Neural crest cell (in vitro differentiated cells): ENCODE measurements at places on chromosomes 5 and 9. TPM values are rescaled to one million over a fixed set of nuclear protein-coding genes. Genes with fewer than 3 reads are reported as not detected.
A peak's percentile ranks its signal among the peaks of the same experiment; 100 is the strongest.

Gene GADD45G
- 11.9 and 13.3 TPM in 2 replicates for total RNA-seq

- H3K27ac ChIP-seq: no peak overlapping the region
- peak overlapping the region; percentile 76 for H3K4me3 ChIP-seq
- peak; percentile 4 for DNase-seq
- peaks cover 27% of the 10 kb centered on the region for H3K4me1 ChIP-seq
- no peaks in the 10 kb centered on the region for H3K36me3 ChIP-seq
These were observed 5.1 kb upstream of the ELAVL2 start for GRCh38 chr9:23830929-23831730.

DNA sequence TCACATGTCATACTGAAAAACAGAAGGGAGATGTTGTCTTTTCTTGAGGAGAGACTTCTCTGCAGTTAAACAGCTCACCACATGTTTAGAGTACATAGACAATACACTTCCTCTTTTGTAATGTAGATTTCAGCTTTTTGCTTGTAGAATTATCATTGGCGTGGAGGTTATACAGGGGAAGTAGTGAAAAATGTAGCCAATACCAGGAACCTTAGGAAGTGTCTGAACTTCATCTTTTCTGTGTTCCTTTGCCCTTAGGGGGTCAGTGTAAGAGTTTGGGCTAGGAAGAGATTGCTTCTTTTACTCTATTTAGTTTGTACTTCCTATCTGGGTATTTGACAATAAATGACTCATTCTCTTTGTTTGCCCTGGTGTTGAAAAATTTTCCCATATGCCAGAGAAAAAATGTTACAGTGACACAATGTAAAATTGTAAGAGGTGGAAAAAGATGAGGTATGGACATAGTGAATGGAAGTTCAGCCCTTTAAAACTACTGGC lies 21.0 kb upstream of the CDKN2B start:
- H3K4me1 ChIP-seq: peaks cover 6% of the 10 kb centered on the region
- peaks cover 7% of the 10 kb centered on the region for H3K27me3 ChIP-seq
- H3K27ac ChIP-seq: no peak overlapping the region

DNA sequence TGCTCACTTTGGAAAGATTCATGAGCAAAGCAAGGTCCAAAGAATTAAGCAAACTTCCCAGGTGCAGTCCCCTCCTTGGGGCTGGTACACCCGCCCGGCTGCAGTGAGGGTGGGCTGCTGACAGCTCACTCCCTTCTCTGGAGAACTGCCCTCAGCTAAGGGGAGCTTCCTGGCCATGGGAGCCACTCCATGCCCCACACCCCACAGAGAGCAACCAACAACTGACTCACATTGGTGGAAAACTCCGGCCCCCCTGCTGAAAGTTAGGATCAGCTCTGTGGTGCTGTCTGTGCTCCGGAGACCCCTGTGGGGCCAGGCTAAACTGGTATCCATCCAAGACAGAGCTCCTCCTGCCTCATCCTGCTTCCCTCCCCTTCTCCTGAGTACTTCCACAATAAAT lies 223.0 kb downstream of the GABBR2 start:
- H3K36me3 ChIP-seq: no peaks in the 10 kb centered on the region
- H3K27me3 ChIP-seq: peaks cover 11% of the 10 kb centered on the region
- H3K4me3 ChIP-seq: no peak overlapping the region
- no peak for DNase-seq

DNA sequence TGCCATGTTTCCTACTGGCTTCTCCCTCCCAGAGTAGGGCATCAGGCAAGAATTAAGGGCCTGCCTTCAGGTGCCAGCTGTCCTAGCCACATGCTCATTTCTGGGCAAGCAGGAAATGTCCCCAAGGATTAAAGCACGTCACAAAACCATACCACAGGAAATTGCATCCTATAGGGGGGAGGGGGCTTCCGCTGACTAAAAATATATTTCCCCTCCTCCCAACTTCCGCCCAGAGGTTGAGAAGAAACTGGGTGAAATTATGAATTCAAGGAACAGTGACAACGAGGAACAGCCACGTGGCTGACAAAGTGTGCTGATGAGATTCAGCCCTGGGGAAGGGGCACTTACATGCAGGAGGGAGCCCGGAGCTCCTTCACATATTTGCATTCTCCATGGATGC lies 4.1 kb downstream of the HBEGF start:
- no peak overlapping the region for H3K27ac ChIP-seq
- H3K4me1 ChIP-seq: peaks cover 17% of the 10 kb centered on the region
- no peak overlapping the region for H3K4me3 ChIP-seq
- H3K27me3 ChIP-seq: peaks cover 10% of the 10 kb centered on the region
- H3K36me3 ChIP-seq: no peaks in the 10 kb centered on the region
